ENCODE measurements at places on chromosomes 4 and X.
A peak's percentile ranks its signal among the peaks of the same experiment; 100 is the strongest.

DNA sequence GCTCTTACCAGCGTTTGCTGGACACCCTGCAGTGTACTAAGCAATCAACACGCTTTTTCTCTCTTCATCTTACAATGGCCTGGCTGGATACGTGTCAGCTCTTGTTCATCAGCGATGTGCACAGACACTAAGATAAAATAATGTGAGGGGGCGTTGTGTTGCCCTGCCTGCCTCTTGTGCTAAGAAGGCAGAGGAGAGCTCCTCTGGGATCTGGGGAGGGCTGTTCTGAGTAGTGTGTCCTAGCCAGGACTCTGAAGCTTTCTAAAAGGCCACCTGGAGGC is 49.7 kb downstream of the NELFA start:
- no peak for DNase-seq

DNA sequence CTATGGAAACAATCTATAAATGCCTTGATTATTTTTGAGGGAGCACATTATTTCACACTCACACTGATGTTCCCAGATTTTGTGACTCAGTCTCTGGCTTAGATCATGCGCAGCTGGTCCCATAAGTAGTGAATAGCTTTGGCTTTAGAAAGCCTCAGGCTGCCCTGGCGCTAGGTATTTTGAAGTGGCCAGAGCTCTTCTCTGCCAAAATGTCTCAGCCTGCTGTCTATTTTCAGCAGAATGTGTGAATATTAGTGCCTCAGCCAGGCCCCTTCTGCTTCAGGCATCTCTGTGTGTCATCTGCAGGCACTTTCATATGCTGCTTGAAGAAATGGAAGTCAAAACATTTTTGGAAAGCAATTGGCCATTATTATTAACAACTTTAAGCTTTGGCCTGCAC is 931.0 kb upstream of the INTU start:
- DNase-seq, result no peak

DNA sequence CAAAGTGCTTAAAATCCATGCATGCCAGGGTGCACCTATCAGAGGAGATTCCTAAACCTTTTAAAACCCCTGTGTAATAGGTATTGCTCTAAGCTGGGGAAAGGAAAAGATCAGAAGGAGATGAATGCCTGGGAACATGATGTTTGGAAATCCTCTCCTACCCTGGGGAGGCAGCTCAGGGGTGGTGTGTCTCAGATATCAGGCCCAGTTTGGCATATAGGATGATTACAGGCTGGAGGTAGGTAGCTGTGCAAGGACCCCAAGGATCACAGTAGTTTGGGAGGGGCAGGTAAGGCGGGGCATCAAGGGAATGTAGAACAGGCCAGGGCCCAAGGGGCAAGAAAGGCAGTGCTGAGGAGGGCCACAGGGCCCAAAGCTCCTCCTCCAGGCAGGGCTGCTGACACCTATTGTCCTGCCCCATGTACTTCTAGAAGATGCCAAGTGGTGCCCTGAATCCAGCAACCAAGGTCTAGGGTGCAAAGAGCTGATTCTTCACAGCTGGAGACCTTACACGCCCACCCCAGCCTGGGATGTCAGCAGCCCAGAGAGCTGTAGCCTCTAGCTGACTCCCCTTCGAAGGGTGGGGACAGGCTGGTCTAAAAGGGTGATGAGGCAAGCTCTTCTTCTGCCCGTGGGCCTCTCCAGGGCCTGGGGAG is 17.6 kb downstream of the SASH3 start:
- DNase-seq, result no peak

DNA sequence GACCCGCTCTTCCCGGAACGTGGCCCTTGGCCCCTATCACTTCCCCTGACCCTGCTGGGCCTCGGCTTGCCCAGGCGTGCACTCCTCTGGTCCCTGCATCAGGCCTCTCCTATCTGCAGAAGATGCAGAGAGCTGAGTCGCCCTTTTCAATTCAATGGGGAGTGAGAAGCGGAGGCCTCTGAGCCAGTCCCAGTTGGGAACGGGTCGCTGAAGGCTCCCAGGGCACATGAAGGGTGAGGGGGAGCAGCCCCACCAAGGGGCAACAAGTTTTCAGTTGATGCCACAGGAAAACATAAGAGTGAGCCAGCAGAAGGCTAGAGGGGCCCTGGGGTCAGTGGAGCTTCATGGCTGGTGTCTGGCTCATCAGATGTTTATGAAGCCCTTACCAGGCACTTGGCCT is 17.1 kb downstream of the PSAPL1 start:
- no peak for DNase-seq

DNA sequence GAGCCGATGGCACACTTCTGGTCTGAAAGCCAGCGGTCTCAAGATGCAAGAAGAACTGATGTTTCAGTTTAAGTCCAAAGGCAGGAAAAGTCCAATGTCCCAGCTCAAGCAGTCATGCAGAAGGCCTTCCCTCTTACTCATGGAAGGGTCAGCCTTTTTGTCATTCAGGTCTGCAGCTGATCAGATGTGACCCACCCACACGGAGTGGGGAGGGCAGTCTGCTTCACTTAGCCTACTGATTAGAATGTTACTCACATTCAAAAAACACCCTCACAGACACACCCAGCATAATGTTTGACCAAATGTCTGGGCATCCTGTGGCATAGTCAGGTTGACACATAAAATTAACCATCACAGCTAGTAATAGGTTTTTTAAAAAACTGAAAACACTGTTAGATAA is 6.6 kb downstream of the HCCS start:
- DNase-seq, result no peak

GRCh38 chr4:150244600-150244999 is 166.4 kb downstream of the DCLK2 start:
- DNase-seq, result peak; percentile 68

DNA sequence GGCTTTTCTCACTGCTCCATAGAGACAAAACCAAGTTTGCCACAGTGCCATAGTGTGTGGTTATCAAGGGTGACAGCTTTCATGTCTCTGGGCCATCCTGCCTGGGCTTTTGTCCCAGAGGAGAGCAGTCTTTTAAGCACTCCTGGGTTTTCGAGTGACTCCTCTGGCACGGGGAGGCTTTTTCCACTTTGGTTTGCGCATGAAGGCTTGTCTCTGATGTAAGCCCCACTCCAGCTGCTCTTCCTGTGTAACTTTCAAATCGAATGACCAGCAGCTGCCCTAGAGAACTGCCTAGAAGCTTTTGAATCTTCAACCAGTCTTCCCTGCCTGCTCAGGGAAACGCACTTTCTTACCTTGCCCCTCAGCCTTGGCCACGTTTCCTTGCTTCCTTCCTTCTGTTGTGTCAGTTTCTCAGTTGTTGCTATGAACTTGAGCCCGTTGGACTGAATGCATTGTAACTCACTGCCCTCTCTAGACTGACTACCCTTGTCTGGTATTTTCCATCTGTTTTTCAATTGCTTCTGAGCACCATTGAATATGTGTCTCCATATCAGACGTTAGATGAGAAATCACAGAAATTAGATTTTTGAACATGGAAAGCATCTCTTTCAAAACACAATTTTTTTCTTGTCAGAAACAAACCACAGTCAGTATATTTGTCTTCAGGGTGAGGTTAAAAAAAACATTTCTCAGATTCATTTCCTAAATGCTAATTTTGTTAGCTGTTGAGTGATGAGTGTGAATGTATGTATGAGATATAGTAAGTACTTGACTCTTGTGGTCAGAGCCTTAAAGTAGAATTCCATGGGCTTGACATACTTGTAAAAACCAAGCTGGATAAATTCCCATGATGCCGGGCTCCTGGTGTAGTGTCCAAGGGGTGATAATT is 45.3 kb downstream of the SLC9A6 start:
- DNase-seq, result peak; percentile 15

DNA sequence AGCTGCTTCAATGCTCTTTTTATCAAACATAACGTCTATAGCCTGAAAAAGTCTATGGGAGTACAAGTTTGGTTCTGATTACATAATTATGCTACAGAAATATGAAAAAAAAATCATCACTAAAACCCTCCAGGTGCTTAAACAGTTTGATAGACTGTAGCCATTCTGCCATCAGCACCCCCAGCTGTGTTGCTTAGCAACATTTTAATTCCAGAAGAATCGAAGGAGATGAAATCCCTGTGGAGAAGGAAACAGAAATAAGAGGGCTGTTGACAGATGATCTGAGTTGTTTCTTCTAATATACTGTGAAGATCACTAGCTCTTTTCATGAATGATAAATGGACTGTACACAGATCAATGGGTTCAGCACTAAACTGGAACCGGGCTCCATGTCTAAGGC is 402.8 kb downstream of the AFF2 start:
- DNase-seq, result no peak

DNA sequence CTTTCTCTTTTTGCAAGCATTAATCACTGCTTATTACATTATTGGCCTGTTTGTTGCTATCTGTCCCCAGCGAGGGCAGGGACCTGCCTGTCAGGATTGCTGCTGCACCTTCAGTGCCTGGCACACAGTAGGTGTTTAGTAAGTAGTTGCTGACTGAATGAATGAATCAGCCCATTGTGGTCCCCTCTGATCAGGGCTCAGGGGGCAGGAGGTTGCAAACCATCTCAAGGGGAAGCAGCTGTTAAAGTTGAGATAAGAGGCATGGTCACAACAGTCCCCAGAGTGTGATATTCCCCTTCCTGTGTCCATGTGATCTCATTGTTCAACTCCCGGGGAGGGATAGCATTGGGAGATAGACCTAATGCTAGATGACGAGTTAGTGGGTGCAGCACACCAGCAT is 85.4 kb downstream of the WFS1 start:
- no peak for DNase-seq

GRCh38 chr4:87901422-87901992 is 68.7 kb downstream of the MEPE start:
- DNase-seq, result no peak

GRCh38 chr4:576245-576821 is at the start of gene TMEM271:
TSS of gene TMEM271 (minus strand) at chr4:576295. CDS start at chr4:576062, 233 bp downstream.
- DNase-seq, result no peak

GRCh38 chr4:157196046-157196445 is 24.5 kb upstream of the GRIA2 start:
- DNase-seq, result no peak

DNA sequence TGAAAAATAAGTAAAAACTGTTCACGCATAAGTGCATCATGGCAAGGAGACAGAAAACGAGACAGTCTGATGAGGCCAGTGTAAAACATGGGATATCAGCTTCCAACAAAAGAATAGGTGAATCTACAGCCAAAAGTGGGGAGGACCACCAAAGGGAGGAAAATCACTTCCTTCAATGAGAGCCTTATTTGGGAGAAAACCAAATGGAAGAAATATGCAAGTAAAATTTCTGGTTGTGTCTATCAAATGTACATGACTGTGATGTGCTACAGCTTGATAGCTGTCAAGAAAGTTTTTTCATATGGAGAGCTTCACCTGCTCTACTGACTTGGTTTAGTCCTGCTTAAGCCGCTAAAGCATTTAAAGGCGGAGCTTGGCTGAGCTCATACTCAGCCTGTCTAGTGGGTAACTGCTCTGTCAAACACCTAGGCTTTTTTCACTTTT is 66.2 kb downstream of the MAGEA1 start:
- no peak for DNase-seq

DNA sequence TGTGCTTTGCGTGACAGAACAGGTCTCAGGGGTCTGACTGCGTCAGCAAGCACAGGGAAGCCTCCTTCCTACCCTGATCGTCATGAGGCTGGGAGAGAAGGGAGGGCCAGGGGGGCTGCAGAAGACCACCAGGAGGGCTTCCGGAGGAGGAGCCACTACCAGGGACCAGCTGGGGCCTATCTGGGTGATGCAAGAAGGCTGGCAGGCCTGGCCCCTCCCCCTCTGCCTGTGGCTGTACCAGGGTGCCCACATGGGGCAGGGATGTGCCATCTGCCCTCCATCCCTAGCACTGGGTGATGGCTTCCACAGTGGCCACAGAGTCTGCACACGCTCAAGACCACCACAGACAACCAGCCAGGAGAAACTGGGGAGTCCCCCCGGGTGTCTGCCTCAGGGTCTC is 116.4 kb upstream of the NKX1-1 start:
- no peak for DNase-seq

DNA sequence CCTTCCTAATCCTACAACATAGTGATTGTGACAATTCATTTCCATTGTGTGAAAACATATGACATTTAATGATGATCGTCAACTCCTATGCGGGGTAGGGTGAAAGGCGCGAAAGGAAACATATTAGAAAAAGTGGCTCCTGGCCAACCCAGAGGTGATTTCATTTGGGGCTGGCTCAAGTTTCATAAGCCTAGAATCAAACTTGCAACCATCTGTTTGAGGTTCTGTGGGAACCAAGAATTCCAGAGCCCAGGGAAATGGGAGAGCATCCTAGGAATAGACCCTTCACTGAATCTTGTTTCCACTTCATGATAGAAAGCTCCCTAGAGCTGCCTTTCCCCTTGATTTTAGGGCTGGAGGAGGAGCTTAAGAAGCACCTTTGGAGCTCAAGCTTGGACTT is 101.3 kb upstream of the EGFL6 start:
- no peak for DNase-seq

GRCh38 chr4:87498446-87498900 is 30.7 kb downstream of the SPARCL1 start:
- DNase-seq, result no peak

DNA sequence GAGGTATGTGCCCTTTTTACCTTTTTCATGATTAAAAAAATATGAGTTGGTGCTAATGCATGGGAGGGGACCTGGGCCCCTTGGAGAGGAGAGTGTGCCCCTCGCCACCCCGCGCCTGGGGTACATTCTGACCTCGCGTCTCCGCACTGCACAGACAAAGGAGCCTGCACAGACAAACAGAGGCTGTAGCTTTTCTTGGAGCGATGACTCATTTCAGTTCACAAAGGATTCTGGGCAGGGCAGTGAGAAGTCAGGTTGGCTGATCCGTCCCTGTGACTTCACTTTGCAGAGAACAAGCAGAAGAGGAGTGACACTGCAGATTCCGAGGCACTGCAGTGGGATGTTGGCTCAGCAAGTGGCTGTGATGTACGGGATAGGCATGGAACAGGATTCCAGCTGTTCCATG is 82.9 kb downstream of the STOX2 start:
- DNase-seq, result peak; percentile 82

DNA sequence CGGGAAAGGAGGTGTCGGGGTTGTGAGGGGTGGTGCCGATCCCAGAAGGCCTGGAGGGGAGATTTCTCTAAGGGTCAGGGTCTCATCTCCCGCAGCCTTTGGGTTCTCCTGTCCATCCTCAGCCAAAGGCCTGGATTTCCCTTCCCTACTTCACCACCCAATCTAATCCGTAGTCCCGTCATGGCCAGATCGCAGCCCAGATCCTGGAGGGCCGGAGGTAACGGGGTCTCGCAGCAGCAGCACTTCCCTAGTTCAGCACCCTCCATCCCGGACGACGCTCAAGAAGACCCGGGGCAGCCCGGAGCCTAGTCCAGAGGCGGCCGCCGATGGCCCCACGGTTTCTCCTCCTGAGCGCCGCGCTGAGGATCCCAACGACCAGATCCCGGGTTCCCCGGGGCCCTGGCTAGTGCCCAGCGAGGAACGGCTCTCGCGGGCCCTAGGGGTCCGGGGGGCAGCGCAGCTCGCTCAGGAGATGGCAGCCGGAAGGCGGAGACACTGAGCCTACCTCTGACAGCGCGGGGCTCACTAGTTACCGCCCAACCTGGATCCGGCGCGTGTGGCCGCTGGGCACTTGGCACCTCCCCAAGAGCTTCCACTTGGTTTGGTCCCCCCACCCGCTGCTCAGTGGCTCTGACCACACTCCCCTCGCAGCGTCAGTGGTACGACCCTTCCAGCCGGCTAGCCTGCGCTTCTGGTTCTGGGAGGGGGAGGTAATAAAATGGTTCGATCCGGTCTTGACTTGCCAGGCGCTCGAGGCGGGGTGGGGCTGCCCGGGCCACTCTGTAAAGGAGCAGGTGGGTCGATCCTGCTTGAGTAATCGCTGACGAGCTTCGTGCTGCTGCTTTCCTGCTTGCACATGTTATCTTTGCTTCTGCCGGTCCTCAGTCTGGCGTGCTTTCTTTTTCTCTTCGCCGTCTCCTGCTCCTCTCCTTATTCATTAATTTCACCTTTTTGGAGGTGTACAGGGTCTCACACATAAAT is 3.6 kb downstream of the MAGIX start:
- DNase-seq, result peak; percentile 68
